ENCODE measurements at places on chromosomes 2 and 18.

- DNase-seq: no peak
These were observed 60.3 kb downstream of the KIAA2012 start for GRCh38 chr2:202133200-202133908.

DNA sequence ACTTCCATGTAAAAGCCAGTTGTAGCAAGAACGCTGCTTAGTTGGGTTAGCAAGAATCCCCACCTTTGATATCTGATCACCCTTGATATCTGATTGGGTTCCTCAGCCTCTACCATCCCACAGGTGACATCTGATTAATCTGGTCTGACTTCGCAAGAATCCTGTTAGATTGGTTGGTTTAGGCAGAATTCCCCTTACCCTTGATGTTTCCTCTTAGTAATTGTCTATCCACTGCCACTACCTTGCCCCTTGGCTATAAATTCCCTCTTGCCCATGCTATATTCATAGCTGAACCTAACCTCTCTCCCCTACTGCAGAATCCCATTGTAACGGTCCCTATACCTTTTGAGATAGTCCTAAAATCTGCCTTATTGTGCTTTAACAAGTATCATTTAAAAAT is 33.1 kb downstream of the PRKRA start:
- DNase-seq: no peak

GRCh38 chr2:189933041-189933440 is 129.5 kb downstream of the MSTN start:
- no peak for DNase-seq

DNA sequence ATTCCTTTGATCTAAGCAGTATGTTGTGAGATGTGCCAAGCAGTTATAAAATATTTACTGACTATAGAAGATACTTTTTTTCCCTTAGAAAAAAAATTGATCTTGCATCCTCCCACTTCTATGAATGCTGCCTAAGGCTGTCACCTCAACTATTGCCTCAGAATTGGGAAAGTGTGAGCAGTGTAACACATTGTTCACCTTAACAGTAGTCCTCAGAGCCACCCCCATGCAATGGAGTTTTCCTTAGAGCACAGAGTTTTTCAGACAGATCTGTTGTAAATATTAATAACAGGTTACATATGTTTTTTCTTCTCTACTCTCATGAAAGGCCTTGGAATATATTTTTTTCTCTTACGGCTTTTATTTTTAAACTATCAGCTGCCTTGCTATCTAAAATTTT is 607.3 kb downstream of the STK39 start:
- DNase-seq: no peak

DNA sequence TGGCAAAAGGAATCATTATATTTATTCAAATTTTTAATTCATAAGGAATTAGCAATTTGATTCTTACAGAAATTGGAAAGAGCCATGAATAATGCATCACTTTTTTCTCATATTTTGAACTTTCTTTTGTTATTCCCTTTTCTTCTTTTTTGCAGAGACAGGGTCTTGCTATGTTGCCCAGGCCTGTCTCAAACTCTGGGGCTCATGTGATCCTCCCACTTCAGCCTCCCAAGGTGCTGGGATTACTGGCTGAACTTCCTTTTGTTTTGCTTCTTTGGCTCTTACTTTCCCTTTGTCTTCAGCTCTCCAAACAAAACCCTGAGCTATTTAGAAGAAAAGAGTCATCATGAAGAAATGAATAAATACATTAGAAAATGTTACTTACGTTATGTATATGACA is 30.8 kb downstream of the CDKL4 start:
- DNase-seq: no peak

- peak; percentile 85 for DNase-seq
These were observed 17.4 kb downstream of the CIDEA start for GRCh38 chr18:12271376-12272235.

DNA sequence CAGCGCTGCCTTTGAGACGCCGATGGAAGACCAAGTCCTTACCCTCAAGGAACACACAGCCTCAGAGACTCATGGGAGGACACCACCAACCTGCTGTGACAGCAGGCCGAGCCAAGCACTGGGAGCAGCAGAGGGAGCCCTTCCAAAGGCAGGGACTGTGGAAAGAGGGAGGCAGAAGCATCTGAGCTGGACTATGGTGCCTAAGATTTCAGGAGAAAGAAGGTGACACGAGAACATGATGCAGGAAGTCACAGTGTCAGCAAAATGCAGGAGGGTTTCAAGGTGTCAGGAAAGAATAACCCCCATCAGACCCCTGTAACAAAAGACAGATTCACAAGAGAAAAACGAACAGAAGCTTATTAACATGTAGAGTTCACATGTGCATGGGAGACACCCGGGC is 24.2 kb upstream of the COX7A2L start:
- DNase-seq: no peak

DNA sequence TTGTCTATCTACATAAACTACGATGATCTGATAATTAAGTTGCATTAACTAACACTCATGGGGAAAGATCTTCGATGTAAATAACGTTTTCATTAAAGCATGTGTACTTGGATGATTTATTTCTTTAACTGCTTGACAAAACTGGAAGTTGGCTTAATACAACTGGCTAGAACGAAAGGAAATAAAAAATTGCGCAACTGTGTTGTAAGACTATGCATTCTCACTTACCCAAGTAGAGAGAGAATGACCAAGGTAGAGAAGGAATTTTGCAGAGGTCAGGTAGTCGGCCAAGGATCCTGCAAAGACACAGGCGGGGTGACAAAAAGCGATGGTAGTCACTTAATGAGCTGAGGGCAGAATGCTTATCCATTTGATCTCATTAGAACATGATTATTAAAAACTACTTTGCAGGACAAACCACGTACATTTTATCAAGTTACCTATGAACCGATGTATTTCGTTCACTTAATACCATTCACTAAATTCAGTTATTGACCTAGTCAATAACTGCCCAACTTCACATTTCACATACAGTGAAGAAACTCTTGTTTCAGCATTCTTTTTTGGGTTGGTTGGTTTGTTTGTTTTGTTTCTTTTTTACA is 900 bp downstream of the SLC40A1 start:
- DNase-seq: no peak

DNA sequence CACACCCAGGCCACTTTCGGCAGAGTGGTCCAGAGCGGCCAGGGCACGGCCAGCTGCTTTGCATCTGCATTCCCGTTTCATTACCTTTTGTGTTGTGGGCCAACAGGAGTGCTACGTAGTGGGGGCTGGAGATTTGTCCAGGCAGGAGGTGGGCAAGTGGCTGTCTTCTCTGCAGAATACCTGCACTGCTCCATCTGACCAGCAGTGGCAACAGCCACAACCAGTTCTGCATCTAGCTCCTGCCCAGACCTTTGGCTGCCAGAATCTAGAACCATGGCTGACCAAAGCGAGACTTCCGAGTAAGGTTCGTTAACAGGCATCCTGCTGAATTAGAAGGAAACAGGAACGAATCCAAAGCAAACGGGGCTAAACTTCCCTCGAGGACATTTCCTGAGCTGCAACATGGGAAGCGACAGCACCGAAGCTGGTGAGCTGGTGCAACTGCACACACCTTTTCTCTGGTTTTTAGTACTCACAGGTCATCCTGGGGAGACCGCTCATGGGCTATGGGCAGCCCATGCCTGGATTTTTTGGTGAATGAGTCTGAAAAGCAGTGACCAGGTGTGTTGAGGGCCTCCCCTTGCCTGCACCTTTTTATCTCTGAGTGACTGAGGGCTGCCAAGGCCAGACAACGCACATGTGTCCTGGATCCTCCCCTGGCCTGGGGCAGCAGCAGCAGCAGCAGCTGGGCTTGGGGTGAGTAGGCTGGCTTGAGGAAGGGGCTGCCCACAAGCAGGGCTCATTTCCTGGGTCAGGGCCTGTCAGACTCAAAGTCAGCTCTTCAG is 10.5 kb downstream of the GDF7 start:
- no peak for DNase-seq

DNA sequence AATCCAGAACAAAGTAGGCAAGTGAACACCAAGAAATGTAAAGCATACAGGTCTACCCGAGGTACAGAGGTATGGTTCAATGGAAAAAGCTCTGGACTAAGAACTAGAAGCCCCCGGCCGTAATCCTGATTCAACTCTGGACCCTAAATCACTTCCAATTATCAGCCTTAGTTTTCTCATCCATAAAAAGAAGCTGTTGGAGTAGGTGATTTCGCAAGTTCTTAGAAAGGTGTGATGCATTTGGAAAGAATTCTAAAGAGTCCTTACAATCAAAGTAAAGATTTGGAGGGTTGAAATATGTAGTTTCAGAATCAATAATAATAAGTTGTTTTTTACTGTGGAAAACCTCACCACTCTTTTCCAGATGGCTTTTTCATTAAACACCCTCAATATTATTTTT is 622.1 kb upstream of the ID2 start:
- peak; percentile 17 for DNase-seq

DNA sequence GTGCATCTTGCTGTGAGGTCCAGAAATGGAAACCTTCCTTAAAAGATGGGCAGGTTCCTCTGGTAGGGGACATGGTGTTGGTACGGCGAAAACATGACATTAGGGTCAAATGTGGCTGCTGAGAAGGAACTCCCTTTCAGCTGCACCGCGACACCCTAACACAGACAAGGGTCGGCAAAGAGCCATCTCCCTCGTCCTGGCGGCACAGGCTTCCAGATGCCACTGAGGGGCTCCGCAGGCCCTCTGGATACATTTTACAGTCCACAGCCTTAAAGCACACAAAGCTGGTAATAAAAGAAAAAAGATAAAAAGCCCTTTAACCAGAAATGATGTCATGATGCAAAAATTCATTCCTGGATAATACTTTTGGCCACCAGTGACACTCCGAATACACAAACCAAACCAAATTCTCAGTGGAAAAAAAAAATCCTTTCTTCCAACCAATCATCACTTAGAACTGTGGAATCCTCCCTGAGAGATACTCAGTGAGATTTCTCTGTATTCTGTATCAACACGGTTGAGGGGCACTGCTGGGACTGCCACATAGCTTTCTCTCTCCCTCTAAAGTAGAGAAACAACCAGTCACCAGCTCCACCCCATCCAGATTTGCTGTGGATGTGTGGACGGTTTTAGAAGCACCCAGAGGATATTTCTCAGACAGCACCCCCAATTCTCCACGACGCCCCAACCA is 174.8 kb downstream of the HDAC4 start:
- DNase-seq: no peak

DNA sequence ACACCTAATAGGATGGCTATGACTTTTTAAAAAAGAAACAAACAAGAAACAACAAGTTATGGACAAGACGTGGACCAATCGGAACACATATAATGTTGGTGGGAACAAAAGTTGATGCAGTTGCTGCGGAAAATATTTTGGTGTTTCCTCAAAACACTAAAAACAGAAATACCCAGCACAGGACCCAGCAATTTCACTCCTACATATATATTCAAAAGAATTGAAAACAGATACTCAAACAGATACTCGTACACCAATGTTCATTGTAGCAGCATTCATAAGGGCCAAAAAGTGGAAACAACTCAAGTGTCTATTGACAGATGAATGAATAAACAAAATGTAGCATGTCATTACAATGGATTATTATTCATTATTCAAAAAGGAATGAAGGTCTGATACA is 12.1 kb downstream of the CCDC141 start:
- DNase-seq: no peak

DNA sequence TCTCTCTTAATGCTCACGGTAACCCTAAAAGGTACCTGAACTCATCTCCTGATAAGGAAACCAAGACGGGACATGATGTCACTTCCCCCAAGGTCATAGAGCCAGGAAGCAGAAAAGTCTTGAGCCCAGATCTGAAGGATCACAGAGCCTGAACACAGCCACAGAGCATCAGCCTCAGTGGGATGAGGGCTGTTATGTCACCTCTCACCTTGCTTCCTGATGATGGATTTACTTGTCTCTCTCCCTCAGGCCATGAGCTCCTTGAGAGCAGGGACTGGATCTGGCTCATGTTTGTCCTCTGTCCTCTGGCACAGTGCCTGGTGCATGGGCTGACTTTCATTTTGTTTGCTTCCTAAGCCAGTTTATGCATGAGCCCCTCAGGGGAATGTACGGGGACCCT is 54.2 kb downstream of the SERTAD2 start:
- DNase-seq: no peak

DNA sequence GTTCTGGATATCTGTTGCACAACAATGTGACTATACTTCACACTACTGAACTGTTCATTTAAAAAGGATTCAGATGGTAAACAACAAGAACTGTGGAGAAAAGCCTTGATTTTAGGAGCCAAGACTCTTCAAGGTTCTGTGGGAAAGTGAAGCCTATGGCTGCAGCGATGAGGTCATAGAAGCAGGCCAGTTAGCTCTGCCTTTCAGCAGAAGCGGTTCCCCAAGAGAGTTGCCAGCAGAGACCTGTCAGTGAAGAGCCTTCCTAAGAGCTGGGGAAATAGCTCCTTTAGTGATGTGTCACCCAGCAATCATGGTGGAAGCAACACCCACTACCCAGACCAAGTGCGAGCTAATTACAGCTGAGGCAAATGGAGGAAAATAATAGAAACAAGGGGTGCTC is 346.5 kb upstream of the ETAA1 start:
- DNase-seq: no peak

DNA sequence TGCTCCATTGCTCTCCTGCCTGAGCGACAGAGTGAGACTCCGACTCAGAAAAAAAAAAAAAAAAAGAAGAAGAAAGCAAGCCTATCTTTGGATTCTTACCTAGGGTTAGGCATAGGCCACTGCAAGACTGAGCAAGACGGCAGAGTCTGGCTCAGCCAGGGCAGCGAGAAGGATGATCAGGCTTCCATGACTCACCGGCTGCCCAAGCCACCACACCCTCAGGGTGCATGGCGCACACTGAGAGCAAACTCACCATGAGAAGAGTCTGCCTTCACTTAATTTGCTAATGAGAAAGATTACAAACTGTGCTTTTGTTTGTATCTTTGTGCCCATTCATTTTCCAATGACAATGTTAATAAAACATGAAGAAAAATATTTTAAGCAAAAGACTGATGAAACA is 8.2 kb downstream of the FAM110C start:
- DNase-seq: no peak

- DNase-seq: peak; percentile 32
These were observed 396 bp downstream of the CNOT9 start for GRCh38 chr2:218569038-218569431.

- DNase-seq: no peak
These were observed 6.9 kb upstream of the PARD3B start for GRCh38 chr2:204538182-204539018.

DNA sequence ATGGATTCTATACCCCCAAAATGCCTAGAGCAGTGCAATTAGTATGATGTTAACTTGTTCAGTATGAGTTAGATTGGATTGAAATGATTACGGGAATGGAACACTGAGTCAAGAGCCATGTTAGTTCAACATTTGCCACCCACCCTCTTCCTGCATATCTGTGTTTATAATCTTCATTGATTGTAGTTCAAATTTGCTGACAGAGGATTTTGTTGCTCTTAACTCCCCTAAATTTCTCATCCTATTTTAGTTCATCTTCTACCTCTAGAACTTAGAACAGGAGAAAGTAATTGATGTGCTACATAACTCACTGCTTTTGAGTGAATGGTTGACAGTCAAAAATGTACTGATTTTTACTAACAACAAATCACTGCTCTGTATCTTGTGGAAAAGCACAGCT is 673.5 kb upstream of the NRXN1 start:
- DNase-seq: no peak

- no peak for DNase-seq
These were observed 321.2 kb upstream of the VRK2 start for GRCh38 chr2:57725337-57725947.
